SJSA1 (cell line): ENCODE measurements at places on chromosomes 4 and X. TPM values are rescaled to one million over a fixed set of nuclear protein-coding genes. Genes with fewer than 3 reads are reported as not detected.

DNA sequence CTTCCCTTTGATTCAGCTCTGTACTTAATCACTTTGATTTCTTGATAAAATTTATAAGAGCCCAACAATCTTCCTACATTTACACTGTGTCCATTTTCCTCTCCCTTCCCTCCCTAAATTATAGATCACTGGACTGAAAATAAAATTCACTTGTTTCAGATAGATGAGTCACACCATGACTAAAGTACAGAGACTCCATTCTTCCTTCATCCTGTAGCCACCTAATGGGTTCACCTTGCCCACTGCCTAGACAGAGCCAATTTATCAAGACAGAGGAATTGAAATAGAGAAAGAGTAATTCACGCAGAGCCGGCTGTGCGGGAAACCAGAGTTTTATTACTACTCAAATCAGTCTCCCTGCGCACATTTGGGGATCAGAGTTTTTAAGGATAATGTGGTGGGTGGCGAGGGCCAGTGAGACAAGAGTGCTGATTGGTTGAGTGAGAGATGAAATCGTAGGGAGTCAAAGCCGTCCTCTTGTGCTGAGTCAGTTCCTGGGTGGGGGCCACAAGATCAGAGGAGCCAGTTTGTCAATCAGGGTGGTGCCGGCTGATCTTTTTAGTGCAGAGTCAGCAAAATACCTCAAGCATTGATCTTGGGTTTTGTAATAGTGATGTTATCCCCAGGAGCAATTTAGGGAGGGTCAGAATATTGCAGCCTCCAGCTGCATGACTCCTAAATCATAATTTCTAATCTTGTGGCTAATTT is 71.3 kb upstream of the MED14 start:
- no peak for DNase-seq
- H3K27me3 ChIP-seq, result no peaks in the 10 kb centered on the region
- H3K36me3 ChIP-seq, result no peaks in the 10 kb centered on the region

DNA sequence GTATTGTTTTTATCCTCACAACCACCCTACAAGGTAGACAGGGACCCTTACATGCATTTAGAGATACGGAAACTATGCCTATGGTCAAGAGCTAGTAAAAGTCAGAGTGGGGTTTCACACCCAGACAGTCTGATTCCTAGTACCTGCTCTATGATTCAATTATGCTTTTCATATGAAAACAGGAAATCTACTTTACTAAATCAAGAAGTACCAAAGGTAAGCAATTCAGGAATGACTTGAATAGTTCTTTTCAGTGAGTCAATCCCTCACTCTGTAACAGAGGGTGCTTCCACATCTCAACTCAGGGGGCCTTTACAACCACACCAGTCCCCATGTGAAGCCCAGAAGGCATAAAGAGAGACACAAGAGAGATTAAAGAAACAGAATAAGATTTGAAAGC is 191.4 kb downstream of the PPP3CA start:
- peaks cover 36% of the 10 kb centered on the region for H3K4me1 ChIP-seq
- no peaks in the 10 kb centered on the region for H3K36me3 ChIP-seq
- DNase-seq, result no peak
- no peaks in the 10 kb centered on the region for H3K27me3 ChIP-seq
- H3K27ac ChIP-seq, result no peak overlapping the region; the same call in none of the 2 replicates
- no peak overlapping the region for H3K4me3 ChIP-seq

DNA sequence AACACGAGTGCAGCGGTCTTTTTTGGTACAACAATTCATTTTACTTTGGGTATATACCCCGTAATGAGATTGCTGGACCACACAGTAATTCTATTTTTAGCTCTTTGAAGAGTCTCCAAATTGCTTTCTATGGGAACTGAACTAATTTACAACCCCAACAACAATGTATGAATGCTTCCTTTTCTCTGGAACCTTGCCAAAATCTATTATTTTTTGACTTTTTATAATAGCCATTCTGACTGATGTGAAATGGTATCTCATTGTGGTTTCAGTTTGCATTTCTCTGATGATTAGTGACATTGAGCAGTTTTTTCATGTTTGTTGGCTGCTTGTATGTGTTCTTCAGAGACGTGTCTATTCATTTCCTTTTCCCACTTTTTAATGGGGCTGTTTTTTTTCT is 240.8 kb downstream of the STK32B start:
- no peaks in the 10 kb centered on the region for H3K36me3 ChIP-seq
- no peak for DNase-seq
- H3K4me1 ChIP-seq, result no peaks in the 10 kb centered on the region
- no peak overlapping the region for H3K4me3 ChIP-seq
- no peaks in the 10 kb centered on the region for H3K27me3 ChIP-seq

DNA sequence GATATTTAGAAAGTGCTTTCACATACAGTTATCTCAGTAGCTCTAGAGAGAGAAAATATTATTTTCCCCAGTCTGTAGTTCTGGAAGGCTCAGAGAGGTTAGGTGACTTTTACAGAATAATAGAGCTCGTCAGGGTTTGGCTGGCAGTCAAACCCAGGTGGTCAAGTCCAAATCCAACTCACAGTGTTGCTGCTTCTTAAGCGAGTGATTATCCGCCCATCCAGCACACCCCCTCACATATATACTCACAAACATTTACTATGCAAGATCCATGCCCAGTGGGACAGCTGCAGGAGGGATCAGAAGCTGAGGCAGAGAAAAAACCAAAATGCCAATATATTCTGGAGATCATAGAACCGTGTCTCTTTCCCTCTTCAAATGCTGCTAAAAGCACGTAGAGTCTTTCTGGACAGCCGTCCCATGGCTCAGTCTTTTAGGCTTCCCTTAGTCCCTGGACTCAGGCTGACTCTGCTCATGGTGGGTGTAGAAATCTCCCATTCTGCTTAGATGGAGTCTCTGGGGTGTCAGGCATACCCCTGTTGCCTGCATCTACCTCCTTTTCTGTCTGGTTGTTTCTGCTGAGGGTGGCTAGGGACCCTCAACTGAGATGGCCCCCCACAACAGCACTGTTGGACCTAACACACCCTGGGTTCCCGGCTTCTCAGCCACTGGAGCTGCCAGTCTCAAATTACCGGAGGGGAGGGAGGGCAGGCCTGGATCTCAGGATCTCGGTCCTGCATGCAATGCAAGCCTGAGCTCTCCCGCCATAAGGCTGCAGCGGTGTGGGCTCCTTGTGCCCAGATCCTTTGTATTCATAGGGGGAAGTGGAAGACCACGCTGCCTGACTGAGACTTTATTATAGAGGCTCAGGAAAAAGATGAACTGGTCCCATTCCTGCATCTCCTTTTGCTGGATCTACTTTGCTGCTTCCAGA is at the start of gene CHRNA9:
CHRNA9 (plus strand) TSS at position 743 of the 934 bp plus-strand sequence; CDS start at position 878, 135 bp downstream.
- no peak within 1 kb of the TSS for H3K4me3 ChIP-seq
- H3K27ac ChIP-seq, result no peak within 1 kb of the TSS
- no peaks in the 10 kb centered on the region for H3K4me1 ChIP-seq
- no peaks in the 10 kb centered on the region for H3K27me3 ChIP-seq

- H3K36me3 ChIP-seq, result no peaks in the 10 kb centered on the region
- peak; percentile 20 for DNase-seq
- no peak overlapping the region for H3K4me3 ChIP-seq
- no peaks in the 10 kb centered on the region for H3K27me3 ChIP-seq
- no peak overlapping the region for H3K27ac ChIP-seq
Observed at GRCh38 chr4:41072021-41072777, 142.1 kb downstream of the APBB2 start.

DNA sequence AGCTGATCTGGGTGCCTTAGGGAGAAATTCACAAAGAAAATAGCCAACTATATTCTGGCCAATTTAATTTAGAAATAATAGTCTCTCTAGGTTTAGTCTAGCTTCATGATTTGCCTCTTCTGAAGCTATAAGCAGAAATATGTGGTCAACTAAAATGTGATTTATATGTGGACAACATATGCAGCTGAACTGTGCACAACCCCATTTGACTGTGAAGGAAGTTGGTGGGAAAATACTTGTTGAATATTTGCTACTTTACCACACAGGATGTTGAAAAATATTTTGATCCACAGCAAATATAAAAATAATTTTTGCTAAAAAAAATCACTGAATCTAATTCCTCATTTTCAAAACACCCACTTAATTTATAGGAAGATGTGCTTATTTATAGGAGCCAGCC is 15.7 kb upstream of the RNF128 start:
- H3K4me1 ChIP-seq, result 0 out of 2 replicates have a peak, but pooled peaks cover 3% of the 10 kb centered on the region
- no peak overlapping the region for H3K4me3 ChIP-seq
- no peak for DNase-seq
- H3K27me3 ChIP-seq, result no peaks in the 10 kb centered on the region
- no peaks in the 10 kb centered on the region for H3K36me3 ChIP-seq

The FRG2 gene
- total RNA-seq, result not detected in 2 replicates

The LANCL3 gene
- total RNA-seq, result 0.03 TPM in 1 of 2 replicates, not detected in the other

The SPATA4 gene
- not detected in 2 replicates for total RNA-seq

The PRSS12 gene
- 9.7 and 15.6 TPM in 2 replicates for total RNA-seq
